GM13976 (cell line): ENCODE measurements at places on chromosomes 1 and 21.

- no peak for DNase-seq
Measured at GRCh38 chr1:225371366-225372010, 56.4 kb downstream of the LBR start.

- no peak for DNase-seq
Measured at GRCh38 chr1:6969106-6969505, 183.9 kb downstream of the CAMTA1 start.

GRCh38 chr1:114723915-114724314, 7.3 kb upstream of the NRAS start:
- DNase-seq: no peak

GRCh38 chr1:17904290-17904689, 149.2 kb downstream of the ACTL8 start:
- no peak for DNase-seq

DNA sequence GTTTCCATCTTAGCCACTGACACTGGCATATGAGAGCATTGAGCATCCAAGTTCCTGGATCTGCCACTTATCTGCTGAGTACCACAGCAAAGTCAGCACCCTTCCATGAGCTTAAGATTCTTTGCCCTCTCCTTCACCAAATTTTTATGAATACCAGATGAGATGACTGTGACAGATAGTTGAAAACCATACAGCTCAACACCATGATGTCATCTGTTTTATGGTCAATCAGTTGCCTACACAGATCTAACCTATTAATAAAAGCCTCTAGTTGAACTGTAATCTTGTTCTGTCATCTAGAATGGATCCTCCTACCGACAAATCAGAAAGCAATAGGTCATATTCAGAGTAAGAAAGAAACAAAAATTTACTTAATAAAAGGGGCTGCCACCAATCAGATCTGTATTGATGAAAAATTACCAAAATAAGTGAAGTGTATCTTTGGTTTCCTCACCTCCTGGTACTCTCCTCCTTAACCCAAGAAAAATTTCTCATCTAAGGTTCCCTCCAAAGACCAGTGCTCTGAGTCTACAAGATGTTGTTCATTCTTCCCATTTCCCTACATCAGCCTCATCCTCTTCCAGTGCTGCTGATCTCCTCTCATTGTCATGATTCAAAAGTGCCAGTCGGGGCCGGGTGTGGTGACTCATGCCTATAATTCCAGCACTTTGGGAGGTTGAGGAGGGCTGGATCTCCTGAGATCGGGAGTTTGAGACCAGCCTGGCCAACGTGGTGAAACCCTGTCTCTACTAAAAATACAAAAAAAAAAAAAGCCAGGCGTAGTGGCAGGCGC, 138.8 kb upstream of the CTTNBP2NL start:
- no peak for DNase-seq

- DNase-seq: no peak
Measured at GRCh38 chr1:24349891-24350290, 30.7 kb downstream of the GRHL3 start.

DNA sequence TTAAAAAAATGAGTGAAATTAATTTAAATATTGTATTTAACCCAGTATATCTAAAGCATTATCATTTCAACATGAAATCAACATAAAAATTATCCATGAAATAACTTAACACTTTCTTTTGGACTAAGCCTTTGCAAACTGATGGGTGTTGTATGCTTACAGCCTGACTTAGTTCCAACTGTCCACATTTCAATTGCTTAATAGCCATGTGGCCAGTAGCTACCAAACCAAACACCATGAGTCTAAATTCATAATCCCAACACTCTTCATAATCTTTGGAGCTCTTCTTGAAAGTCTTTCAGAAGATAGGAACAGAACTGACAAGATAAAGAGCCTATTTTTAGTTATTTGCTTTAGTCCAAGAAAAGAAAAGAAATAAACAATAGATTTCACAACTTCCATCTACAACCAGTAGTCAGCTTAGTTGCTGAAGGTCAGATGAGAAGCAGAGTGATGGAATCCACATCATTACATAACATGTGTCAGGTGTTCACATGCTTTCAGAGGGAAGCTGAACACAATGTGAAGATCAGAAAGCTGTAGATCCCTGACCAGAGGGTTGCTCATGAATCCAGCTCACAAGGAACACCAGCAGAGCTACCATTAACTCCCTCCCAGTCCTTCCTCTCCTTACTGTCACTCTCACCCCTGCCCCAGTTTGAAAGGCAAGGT, 144.0 kb upstream of the ZNF648 start:
- no peak for DNase-seq

GRCh38 chr1:30111431-30111830, 612.0 kb downstream of the MATN1 start:
- no peak for DNase-seq

GRCh38 chr1:233459968-233460367, 132.4 kb downstream of the MAP3K21 start:
- no peak for DNase-seq

DNA sequence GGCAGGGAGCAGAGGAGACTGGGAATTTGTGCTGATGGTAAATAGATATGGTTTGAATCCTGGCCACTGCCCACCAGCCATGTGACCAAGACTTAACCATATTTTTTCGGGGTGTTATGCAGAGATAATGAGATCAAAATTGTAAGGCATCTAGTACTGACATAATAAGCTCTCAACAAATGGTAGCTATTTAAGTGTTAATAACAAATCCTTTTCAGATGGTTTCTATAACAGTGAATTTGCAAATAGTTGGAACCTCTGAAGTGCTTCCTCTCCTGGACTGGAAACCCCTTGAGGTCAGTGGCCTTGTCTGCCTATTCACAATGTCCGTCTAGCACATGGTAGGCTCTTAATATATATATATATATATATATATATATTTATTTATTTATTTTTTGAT, 64.7 kb downstream of the MDM4 start:
- DNase-seq: no peak

DNA sequence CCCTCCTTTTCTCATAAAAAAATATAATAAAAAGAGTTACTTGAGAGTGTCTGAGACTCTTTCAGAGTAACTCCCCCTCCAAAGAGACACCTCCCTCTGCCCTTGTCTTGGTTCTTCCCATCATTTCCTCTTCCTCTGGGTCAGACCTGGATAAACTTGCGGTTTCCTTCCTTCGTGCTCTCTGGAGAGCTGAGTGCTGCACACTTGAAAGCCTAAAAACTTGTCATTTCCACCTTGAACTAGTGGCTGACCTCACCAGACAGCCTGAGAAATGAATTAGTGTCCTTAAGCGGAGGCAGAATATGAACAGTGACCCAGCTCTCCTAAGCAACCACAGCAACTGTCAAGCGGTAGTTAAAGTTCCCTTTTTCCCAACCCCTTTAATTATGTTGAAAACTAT, 88.4 kb upstream of the PROX1 start:
- DNase-seq: no peak

DNA sequence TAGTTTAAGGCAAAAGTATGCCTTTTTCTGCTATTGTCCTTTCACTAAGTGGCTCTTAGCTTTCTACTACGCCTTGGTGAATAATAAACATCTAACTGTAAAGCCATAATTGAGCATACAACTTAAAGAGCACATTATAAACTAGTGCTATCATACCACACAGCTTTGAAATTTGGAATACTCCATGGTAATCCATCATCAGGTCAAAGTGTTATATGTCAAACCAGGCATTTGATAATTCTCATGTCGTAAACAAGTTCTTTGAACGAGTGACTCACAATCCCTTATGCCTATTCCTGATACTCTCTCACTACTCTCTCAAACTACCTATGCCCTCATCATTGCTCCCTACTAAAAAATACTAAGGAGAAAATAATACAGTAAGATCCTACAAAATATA, 60.3 kb upstream of the FMN2 start:
- no peak for DNase-seq

GRCh38 chr1:2594001-2594640, 7.5 kb downstream of the PRXL2B start:
- no peak for DNase-seq

- no peak for DNase-seq
Measured at GRCh38 chr1:40001456-40001855, 39.1 kb upstream of the CAP1 start.

DNA sequence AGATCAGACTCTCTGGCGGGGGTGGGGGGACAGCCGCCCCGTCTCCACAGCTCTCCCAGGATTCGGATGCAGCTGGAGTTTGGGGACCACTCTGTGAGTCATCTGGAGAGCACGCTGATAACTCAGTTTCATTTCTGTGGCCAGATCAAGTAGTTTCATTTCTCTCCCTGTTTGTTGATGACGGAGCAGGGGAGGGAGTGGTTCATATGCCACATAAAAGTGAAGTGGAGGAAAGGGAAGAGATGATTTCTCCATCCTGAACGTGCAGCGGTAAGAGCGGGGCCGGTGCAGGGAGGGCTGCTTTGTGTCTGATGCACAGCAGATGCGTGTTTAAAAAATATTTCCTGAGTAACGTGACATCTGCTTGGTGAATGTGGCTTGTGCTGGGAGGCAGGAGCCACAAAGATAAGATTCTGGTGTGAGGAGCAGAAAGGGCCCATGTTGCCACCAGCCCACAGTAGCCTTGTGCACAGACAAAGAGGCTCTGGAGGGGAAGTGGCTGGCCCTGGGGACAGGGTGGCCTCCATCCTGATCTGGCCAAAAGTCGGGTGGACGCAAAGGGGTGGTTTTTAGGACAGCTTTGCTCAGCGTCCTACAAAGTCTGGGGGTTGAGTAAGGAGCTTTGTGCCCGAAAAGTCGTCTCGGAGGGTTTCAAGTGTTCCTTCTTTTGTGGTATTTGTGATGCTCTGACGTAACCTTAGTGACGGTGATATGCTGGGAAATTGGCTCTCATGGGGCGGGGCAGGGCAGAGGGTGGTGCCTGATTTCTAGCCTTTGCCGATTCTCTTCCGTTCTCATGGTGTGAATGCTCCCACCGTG, at the start of gene MX2:
MX2 (plus strand) TSS at position 242 of the 819 bp plus-strand sequence. CDS start 14,880 bp downstream, outside the sequence.
- peak; percentile 79 for DNase-seq

DNA sequence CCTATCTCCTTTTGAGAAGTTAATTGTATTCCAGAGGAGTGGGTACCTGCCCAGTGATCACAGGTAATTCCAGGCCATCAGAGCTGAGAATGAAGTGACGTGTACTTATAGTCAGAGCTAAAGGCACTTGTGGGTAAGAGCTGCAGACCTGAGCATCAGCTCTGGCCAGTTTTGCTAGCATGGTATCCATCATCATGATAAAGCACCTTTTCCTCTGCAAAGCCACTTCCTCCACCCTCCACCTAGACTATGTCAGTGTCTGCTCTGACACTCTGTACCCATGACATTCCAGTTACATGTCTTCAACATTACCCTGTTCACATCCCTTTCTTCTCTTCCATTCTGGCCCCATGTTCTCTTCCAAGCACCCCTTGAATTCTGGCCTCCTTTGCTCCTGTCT, 157.3 kb downstream of the GRIK3 start:
- DNase-seq: no peak

DNA sequence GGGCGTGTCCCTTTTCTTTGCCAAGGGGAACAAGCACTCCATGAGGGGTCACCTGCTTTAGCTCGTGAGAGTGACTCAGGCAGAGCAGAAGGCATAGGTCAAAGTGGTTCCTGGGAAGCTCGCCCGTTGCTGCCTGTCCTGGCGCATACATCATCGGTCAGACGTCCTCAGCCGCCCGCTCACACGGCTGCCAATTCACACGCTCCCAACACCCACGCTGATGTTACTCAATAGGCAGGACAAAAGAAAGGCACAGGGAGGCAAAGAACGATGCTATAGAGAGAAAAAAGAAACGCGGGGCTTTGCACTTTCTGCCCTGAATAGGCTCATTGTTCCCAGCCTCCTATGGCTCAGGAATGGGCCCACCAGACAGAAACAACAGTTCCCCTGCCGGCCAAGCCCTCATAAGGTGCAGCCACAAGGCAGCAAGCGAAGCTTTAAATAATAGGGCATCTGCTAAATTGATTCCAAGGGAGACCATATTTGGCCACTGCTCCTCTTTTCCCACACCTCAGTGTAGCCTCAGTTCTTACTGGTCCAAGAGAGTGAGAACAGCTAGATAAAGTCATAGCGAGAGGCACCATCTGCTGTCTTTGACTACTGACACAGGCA, 38.7 kb downstream of the VTCN1 start:
- DNase-seq: no peak

DNA sequence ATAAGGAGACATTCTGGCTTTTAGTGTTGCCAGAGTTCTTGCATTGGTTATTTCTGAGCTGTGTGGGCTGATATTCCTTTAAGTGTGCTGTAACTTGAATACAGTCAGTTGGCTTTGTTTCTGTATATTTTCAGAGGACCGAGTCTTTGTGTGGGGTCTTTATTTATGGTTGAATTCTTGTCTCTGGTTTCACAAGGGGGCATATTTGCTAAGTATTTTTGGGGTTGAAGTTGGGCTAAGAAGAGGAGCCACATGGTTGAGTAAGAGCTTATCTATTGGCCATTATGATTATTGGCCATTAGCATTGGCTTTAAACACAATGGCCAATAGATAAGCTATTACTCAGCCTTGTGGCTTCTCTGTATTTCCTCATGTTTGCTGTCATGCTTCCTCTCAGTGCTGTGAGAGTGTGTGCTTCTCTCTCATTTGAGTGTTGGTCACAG, 26.3 kb upstream of the PTGFR start:
- no peak for DNase-seq

- no peak for DNase-seq
Measured at GRCh38 chr1:33327587-33328325, 6.9 kb upstream of the A3GALT2 start.

- no peak for DNase-seq
Measured at GRCh38 chr1:6858596-6858995, 73.3 kb downstream of the CAMTA1 start.

- DNase-seq: no peak
Measured at GRCh38 chr1:108357802-108358201, 92.3 kb upstream of the NBPF6 start.

GRCh38 chr1:206899717-206900116, 2.5 kb downstream of the IL24 start:
- no peak for DNase-seq

DNA sequence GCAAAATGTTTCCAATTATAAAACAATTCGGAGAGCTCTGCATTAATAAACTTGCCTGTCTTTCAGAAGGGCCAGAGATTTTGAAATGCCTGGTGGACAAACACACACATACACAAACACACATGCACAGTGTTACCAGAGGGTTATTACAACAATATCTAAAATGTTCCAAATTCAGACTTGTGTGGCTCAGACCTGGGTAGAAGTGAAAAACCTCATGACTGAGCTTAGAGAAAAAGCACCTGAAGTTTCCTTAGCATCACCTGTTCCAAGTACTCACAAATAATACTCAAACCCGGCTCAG, 247.9 kb downstream of the FOXD2 start:
- DNase-seq: no peak

- DNase-seq: no peak
Measured at GRCh38 chr1:210908257-210908656, 225.7 kb downstream of the KCNH1 start.

GRCh38 chr1:153537376-153537730, 1.6 kb upstream of the S100A6 start:
- no peak for DNase-seq

GRCh38 chr1:151336556-151336955, 9.3 kb upstream of the PI4KB start:
- no peak for DNase-seq

GRCh38 chr1:31376375-31377134, 3.7 kb upstream of the FABP3 start:
- DNase-seq: no peak

GRCh38 chr21:33848249-33848953, 67.2 kb downstream of the ATP5PO start:
- DNase-seq: no peak
